Activated CD4-positive, alpha-beta memory T cell treated with anti-CD3 and anti-CD28 coated beads, Interleukin-2, amount 10 ng/mL, durations not matched to agents 7 days and 5 days (primary cell): ENCODE measurements at places on chromosomes 2 and 18. TPM values are rescaled to one million over a fixed set of nuclear protein-coding genes. Genes with fewer than 3 reads are reported as not detected.

The ZC3H8 gene
- 12.9 TPM for total RNA-seq

The VAPA gene
- 132 TPM for total RNA-seq

DNA sequence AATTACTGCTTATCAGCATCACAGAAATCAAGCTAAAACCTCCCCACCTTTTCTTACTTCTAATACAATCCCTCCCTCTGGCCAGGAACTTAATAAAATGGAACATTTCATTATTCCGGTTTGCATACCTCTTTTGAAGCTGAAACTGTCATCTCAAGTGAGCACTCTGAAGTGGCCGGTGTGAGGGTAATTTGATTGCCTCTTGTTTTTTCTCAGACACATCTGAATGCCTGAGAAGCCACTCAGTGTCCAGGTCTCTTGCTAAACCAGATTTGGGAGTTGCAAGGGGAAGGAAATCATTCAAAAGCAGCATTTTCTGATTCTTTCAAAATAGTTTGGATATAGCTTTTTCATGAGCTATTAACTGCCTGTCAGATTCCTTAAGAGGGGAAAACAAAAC lies 190.3 kb downstream of the C1D start:
- no peaks in the 10 kb centered on the region for H3K36me3 ChIP-seq
- DNase-seq, result no peak
- no peaks in the 10 kb centered on the region for H3K4me1 ChIP-seq
- H3K27ac ChIP-seq, result no peak overlapping the region
- H3K27me3 ChIP-seq, result peaks cover 5% of the 10 kb centered on the region
- H3K4me3 ChIP-seq, result no peak overlapping the region

- no peaks in the 10 kb centered on the region for H3K36me3 ChIP-seq
- no peak for DNase-seq
- no peak overlapping the region for H3K27ac ChIP-seq
- no peaks in the 10 kb centered on the region for H3K4me1 ChIP-seq
Measured at GRCh38 chr2:176704282-176704858, 435.1 kb downstream of the MTX2 start.

GRCh38 chr2:136399667-136400289 lies 281.8 kb upstream of the CXCR4 start:
- no peak overlapping the region for H3K27ac ChIP-seq
- no peaks in the 10 kb centered on the region for H3K36me3 ChIP-seq
- H3K27me3 ChIP-seq, result peaks cover 38% of the 10 kb centered on the region
- peaks cover 6% of the 10 kb centered on the region for H3K4me1 ChIP-seq
- H3K4me3 ChIP-seq, result no peak overlapping the region
- DNase-seq, result no peak

DNA sequence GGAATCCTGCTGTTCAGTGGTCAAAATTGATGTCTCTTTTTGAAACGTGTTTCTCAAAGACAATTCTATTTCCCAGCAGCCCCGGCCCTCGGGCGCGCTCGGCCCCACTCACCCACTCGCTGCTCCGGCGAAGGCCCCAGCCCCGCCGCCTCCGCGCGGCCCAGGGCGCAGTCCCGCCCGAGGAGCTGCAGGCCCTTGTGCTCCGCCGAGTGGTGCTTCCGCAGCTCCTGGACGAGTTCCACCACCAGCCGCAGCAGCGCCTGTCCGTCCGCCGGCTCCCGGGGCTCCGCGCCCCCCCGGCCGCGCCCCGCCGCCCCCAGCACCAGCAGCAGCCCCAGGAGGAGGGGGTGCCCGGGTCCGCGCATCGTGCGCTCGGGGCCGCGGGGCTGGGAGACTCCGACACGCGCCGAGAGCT lies 413 bp downstream of the ALKAL2 start:
- H3K27me3 ChIP-seq, result peaks cover 41% of the 10 kb centered on the region
- no peaks in the 10 kb centered on the region for H3K36me3 ChIP-seq
- peaks cover 5% of the 10 kb centered on the region for H3K4me1 ChIP-seq
- no peak overlapping the region for H3K4me3 ChIP-seq

The GALNT13 gene
- not detected for total RNA-seq

DNA sequence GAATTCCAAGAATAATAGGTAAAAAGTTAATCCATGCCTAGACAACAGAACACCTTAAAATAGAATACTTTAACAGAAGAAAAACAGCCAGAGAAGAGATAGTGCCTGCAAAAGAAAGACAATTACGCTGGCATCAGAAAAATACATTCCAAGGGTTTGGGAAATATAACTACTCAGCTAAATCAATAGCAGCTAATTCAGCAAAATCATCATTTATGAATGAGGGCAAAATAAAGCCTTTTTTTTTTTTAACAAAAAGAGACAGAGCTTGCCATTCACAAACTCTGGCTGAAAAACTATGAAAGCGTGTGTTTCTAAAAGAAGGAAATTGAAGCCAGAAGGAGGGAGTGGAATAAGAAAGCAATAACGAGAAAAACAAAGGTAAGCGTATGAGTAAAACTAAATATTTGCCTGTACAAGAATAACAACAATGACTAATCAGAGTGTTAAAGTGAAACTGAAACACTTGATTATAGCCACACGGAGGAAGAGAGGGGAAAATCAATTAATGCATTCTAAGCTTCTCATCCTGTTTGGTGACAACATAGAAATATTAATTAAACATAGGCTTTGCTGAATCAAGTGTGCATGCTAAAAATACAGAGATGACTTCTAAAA lies 90.2 kb downstream of the EHD3 start:
- H3K4me3 ChIP-seq, result peak overlapping the region; percentile 54
- DNase-seq, result no peak
- H3K27ac ChIP-seq, result peak overlapping the region; percentile 67
- H3K4me1 ChIP-seq, result peaks cover 45% of the 10 kb centered on the region
- no peaks in the 10 kb centered on the region for H3K36me3 ChIP-seq

- peaks cover 8% of the 10 kb centered on the region for H3K36me3 ChIP-seq
- H3K4me1 ChIP-seq, result peaks cover 19% of the 10 kb centered on the region
- H3K27ac ChIP-seq, result no peak overlapping the region
- no peaks in the 10 kb centered on the region for H3K27me3 ChIP-seq
- DNase-seq, result no peak
- no peak overlapping the region for H3K4me3 ChIP-seq
Measured at GRCh38 chr2:69992310-69993047, 31.0 kb upstream of the ASPRV1 start.

The FZD7 gene
- 0.60 TPM for total RNA-seq

The IL1RN gene
- 2.6 TPM for total RNA-seq

GRCh38 chr2:161030260-161031063 lies 129.8 kb upstream of the TANK start:
- no peak for DNase-seq
- peaks cover 5% of the 10 kb centered on the region for H3K36me3 ChIP-seq
- H3K4me3 ChIP-seq, result no peak overlapping the region
- peaks cover 5% of the 10 kb centered on the region for H3K4me1 ChIP-seq
- no peak overlapping the region for H3K27ac ChIP-seq
- peaks cover 6% of the 10 kb centered on the region for H3K27me3 ChIP-seq
